Adrenal gland (tissue), 19 donors: ENCODE measurements at places on chromosomes 13 and 19. TPM values are rescaled to one million over a fixed set of nuclear protein-coding genes. Genes with fewer than 3 reads are reported as not detected.

GRCh38 chr13:44899967-44900366 lies 89.3 kb downstream of the NUFIP1 start:
- no peak for DNase-seq

UBE2L5 gene
- polyA plus RNA-seq, result not detected

GRCh38 chr13:113507505-113508345 lies 17.2 kb upstream of the DCUN1D2 start:
- DNase-seq, result no peak

CFAP97D2 gene
- not detected for polyA plus RNA-seq

DNA sequence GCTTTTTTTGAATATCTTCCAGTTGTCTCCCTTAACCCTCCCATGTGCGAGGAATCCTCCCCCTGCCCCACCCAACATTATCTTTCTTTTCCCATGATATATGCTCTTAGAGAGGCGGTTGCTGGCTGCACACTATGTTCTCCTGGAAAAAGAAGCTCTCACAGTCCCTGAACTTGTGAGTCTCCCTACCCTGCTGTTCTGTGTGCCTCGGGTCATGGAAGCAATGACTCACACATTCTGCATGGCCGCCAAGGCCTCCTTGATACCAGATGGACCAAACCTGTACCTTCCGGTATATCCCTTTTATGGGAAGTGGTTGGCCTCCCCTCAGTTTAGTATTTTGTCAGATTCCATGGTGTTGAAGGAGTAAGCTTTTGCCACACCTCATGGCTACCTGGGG lies 705.4 kb downstream of the SLITRK6 start:
- peak; percentile 73 for DNase-seq

CRLF1 gene
- polyA plus RNA-seq, result 51.2 TPM

DNA sequence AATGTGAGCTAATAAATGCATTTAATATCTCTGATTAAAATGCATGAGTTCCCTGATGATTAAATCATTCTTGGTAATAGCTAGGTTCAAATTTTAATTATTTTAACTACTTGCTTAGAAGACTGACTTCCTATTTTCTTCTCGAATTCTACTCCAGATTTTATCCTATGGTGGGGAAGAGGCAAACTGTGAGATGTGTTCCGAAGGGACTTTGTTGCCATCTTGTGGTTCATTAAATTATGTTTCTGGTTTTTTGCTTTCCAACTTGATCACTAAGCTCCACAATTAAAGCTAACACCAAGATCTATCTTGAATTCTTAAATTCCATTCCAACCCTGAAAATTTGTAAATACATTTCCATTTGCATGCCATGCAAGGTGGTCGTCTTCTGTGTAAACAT lies 538.4 kb upstream of the PCDH20 start:
- DNase-seq, result no peak

DNA sequence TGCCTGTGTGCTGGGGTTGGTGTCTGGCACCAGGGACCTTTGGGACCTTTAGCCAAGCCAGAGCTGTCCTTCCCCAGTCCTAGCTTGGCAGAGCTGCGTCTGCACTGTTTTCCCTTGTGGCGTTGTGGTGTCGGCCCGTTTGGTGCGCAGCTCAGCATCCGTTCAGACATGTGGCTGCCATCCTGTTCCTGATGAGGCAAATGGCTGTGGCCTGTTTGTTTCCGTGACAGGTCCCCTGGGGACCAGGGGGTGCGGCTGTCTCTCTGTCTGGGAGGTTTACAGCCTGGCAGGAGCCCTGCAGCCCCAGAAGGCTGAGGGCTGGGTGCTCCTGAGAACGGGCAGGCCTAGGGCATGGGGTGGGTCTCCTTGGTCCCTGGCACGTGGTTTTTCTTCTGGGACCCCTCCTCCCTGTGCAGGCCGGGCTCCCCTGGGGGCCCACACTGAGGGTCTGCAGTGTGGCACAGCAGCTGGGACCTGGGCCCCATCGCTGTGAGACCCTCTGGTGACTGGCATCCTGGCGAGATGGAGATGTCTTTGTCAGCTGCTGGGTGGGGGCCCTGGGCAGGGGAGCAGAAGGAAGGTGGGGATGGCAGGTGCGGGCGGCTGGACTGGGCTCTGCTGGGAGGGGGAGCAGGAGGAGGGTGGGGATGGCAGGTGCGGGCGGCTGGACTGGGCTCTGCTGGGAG lies 4.0 kb downstream of the SPPL2B start:
- DNase-seq, result no peak

DNA sequence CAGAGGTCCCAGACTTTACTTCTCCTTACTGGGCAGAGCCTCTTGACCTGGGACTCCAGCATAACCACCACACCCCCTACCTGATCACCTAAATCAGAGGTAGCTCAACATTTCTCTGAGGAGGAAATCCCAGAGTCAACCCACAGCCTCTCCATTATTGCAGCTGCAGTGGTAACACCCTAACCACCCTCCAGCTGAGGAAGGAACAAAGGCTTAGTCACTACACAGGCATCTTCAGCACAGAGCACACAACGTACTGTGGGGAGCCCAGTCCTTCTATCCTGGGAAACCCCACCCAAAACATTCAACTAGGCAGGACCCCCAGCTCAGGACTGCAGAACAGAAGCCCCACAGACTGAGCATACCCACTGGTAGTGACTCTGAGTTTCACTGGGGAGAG lies 824.7 kb upstream of the SLITRK5 start:
- no peak for DNase-seq

CD177 gene
- polyA plus RNA-seq, result 0.20 TPM

DNA sequence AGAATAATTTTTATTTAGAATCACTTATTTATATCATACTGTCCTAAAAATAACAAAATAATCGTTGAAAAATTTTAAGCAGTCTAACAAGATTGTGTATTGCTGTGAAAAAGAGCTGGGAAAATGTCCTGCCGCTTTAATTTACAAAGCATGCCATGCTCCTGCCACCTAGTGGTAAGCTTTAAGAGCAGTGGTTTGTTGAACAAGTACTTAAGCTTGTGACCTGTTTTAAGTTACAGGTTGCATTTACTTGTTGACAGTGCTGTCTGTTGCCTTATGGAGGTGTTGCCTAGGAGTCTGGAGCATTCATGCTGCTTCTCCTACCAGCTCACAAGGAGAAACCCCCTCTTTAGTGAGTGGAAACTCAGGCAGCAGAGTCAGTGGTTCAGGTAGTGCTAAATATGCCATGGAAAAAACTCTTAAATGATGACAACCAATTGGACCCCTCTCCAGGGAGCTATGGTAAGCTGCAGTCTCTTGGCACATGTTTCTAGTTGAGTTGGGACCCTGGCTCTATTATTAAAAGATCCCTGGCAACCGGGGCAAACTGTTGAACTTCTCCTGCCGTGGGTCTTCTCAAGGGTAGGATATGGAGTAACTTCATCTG lies 68.4 kb downstream of the SPATA13 start:
- peak; percentile 49 for DNase-seq

DNA sequence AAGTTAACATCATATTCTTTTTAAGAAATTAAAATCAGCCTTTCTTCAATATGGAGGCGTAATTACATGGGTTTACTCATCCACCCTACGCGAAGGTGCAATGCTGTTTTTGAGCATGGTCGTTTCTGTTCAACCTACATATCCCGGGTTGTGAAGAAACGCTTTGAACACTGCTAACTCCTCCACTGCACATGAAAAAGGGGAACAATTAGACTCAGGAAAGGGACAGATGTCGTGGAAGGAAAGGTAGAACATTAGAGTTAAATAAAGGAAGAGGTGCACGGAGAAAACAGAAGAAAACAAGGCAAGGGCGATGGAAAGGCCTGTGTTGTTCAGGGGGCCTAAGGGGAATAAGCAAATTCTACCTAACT lies 4.1 kb downstream of the ZIC5 start:
- no peak for DNase-seq

GRCh38 chr13:102017248-102017647 lies 384.6 kb downstream of the FGF14 start:
- DNase-seq, result no peak

PPP1R37 gene
- 244 TPM for polyA plus RNA-seq

CKAP2 gene
- polyA plus RNA-seq, result 4.2 TPM

ZFP82 gene
- 2.1 TPM for polyA plus RNA-seq

ZNF763 gene
- 7.2 TPM for polyA plus RNA-seq

GRCh38 chr13:112169941-112170822 lies 103.2 kb downstream of the SOX1 start:
- no peak for DNase-seq

- DNase-seq, result no peak
Observed at GRCh38 chr19:31406106-31406505, 56.9 kb upstream of the TSHZ3 start.

ZNF223 gene
- 4.9 TPM for polyA plus RNA-seq

ZNF549 gene
- 2.8 TPM for polyA plus RNA-seq

ENOX1 gene
- polyA plus RNA-seq, result 1.6 TPM
